Bronchial epithelial cell (primary cell): ENCODE measurements at places on chromosomes 5 and 9. TPM values are rescaled to one million over a fixed set of nuclear protein-coding genes. Genes with fewer than 3 reads are reported as not detected.
A peak's percentile ranks its signal among the peaks of the same experiment; 100 is the strongest.

Gene NEUROG1
- not detected in 2 replicates for total RNA-seq

Gene LCN9
- not detected in 2 replicates for total RNA-seq

Gene CKMT2
- not detected in 2 replicates for total RNA-seq

Gene PCDHA7
- under 0.01 and 0.13 TPM in 2 replicates for total RNA-seq

Gene QRFP
- not detected in 2 replicates for total RNA-seq

Gene PCDHGA8
- total RNA-seq = under 0.01 and 0.51 TPM in 2 replicates

Gene PAPPA
- 0.13 and 1.3 TPM in 2 replicates for total RNA-seq

Gene OTULIN
- total RNA-seq = 19.6 and 36.6 TPM in 2 replicates

Gene PRDM9
- total RNA-seq = under 0.01 TPM in 1 of 2 replicates, not detected in the other

Gene ANKRD34B
- total RNA-seq = not detected in 2 replicates

Gene F2RL1
- 24.1 and 25.5 TPM in 2 replicates for total RNA-seq

DNA sequence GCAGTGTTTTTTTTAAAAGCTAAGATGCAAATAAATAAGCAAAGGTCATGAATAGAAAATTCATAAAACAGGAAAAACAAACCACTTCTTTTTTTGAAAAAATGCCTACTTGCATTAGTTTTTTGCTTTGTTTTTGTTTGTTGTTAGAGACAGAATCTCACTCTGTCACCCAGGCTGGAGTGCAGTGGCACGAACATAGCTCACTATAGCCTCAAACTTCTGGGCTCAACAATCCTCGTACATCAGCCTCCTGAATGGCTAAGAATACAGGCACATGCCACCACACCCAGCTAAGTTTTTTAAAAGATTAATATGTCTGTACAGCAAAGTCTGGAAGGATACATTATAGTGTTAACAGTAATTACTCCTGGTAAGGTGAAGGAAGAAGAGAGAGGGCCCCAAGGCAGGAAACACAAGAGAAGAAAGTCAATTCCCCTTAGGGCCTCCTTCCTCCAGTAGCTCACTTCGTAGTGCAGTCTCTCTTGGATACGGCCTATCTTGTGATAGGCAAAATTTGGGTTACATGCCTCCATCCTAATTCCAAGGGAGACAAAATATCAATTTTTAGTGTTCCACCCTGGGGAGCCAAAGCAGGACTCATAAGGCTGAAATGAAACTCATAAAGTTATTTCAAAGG, 15.3 kb downstream of the FAM169A start:
- DNase-seq = no peak

- DNase-seq = no peak
Observed at GRCh38 chr5:109719978-109720377, 30.3 kb downstream of the MAN2A1 start.

- no peak for DNase-seq
Observed at GRCh38 chr5:58759745-58760144, 176.9 kb downstream of the RAB3C start.

- peak; percentile 32 for DNase-seq
Observed at GRCh38 chr9:114072184-114073140, 5.6 kb downstream of the AMBP start.

GRCh38 chr9:119441832-119442231, 72.6 kb upstream of the BRINP1 start:
- no peak for DNase-seq

- DNase-seq = no peak
Observed at GRCh38 chr9:24073007-24073592, 247.1 kb upstream of the ELAVL2 start.

DNA sequence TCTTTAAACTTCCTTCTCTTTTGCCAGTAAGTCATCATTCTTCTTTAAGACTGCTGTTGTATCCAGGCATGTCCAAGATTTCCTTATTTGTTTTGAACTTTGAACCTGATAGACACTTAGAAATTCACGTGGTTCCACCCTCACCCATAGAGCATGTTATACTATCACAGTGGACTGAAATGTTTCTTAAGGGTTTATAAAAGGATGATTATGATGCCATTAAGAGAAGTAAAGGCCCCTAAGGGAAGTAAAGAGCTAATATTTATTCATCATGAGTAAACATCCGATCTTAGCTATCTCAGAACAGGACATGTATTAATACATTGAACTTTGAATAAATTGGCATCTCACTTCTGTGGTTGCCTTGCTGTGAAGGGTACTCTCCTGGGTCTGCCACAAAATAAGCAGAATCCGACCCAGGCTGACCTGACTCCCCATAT, 49.8 kb downstream of the PRKACG start:
- peak; percentile 10 for DNase-seq

- DNase-seq = no peak
Observed at GRCh38 chr9:134735441-134736175, 94.0 kb downstream of the COL5A1 start.

GRCh38 chr5:178441486-178442270, 148.5 kb downstream of the COL23A1 start:
- no peak for DNase-seq

DNA sequence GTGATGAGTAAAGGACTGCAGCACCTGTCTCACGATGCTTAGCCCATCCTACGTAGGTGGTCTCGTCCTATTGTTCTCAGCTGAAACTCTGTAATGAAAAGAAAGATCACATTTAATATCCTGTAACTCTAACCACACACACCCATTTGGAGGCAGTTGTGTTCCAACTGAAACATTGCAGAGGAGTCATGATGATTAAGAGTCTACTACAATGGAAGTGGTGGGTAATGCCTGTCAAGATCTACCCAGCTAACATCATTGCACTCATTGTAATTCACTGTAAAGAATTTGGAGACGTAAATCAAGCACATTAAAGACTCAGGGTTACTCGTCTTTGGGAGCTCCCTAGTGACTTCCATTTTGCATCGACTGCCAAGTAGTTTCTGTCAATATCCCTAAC, 106.0 kb upstream of the PTPN3 start:
- no peak for DNase-seq

GRCh38 chr5:147522435-147522834, 12.6 kb upstream of the DPYSL3 start:
- peak; percentile 91 for DNase-seq

GRCh38 chr5:135008981-135009735, 24.9 kb downstream of the PITX1 start:
- no peak for DNase-seq

GRCh38 chr5:14495301-14495700, 86.3 kb upstream of the OTULINL start:
- no peak for DNase-seq

DNA sequence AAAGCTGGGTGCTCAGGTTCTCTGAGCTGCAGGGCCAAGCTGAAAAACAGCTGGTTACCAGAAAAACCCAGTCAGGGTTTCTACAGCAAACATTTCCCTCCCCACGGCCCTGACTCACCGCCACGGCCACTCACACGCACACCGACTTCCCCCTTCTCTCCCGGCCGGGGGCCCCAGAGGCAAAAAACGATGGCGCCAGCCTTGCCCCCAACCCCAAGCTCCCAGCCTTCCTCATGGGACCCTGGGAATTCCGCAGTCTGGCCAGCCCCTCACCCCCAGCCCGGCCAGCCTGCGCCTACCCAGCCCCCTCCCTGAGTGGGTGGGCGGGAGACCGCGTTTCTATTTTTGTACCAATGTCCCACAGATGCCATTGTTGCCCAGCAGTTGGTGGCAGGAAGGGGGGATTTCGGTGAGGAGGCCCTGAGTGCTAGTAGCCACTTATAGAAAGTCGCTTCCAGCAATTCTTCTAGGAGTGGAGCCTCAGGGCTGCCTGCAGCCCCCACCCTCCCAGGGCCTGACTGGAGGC, 18.4 kb downstream of the ENG start:
- DNase-seq = no peak

DNA sequence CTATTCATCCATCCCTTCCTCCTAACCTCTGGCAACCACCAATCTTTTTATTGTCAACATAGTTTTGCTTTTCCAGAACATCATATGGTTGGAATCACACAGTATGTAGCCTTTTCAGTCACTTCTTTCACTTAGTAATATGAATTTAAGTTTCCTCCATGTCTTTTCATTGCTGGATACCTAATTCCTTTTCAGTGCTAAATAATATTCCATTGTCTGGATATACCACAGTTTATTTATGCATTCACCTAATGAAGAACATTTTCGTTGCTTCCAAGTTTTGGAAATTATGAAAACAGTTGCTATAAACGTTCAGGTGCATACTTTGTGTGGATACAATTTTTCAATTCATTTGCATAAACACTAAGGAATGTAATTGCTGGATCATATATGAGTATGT, 70.7 kb upstream of the FNIP1 start:
- DNase-seq = no peak

GRCh38 chr5:127772531-127772930, 69.3 kb downstream of the CCDC192 start:
- no peak for DNase-seq

- no peak for DNase-seq
Observed at GRCh38 chr9:71767163-71767775, 1.0 kb downstream of the CEMIP2 start.

DNA sequence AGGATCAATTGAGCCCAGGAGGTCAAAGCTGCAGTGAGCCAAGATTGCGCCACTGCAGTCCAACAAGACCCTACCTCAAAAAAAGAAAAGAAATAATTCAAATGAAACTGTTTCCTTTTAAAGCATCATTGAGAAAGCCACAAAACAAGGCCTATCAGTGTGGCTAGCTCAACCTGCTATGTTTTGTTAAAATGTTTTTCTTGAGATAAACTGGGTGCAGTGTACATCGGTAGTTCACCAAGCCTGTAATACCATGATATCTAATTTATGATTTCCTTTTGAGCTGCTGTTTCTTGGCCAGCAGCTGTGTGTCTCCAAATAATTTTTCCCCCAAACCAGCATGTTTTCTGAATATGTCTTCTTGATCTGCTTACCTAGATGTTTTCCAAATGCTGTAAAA, 97.3 kb upstream of the GOLGA1 start:
- DNase-seq = no peak

DNA sequence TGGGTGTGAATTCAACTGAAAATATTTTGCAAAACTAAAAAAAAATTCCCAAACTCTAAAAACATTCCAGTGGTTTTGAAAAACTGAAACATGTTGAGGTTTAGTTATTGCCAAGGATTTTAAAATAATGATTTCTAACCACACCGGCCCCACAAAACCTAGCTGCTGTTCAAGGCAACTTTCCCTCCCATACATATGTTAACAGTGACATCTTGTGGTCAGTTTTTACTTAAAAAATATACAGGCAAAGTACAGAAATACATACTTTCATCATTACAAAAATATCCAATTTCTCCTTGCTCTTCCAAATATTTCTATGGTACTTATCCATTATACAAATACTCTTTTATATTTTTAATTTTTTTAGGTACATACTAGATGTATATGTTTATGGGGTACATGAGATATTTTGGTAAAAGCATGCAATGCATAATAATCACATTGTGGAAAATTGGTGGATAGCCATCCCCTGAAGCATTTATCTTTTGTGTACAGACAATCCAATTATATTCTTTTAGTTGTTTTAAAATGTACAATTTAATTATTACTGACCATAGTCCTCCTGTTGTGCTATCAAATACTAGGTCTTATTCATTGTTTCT, 34.4 kb upstream of the MRPS30 start:
- peak; percentile 50 for DNase-seq

DNA sequence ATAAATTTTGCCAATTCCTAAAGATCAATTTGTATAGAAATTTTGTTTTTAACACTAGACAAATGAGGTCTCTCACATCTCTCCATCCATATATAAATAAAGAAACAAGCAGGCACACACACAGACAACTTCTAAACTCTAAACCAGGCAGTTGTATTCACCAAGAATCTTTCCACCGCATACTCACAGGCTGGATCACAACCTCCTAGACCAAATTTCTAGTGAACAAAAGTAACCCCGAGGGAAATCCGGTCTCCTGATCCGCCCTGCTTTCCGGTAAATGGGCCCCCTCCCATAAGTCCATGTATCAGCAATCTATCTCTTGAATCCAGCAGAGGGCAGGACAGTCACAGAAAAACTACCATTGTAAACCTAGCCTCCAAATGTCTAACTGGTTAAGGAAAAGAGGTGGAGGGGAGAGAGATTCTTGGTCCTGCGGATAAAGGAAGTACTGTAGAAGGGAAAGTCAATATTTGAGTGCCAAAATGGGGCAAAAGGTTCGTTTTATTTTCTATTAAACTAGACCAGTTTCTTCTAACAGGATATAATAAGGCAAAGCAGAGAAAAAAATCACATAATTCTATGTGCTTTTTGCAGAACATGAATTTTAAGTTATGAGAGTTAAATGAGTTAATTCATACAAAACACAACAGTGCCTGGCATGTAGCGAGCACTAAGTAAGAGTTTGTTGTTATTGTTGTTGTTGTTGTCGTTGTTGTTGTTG, 4.8 kb upstream of the SMU1 start:
- DNase-seq = peak; percentile 87

DNA sequence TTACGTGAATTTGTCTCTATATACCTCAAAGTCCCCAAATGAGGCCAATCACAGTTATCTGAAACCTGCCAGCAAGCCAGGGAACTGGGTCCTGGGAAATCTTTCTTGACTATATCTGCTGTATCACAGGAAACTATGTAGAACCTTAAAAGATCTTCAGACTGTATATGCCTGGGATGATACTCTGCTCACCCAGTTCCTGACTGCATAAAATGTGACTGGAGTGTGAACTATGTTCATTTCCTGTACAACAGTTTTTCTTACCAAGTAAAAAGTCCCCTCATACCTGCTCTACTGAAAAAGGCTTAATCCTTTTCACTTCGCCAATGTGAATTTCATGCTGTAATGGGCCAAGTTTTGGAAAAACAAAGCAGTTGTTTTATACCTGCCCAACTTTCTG, 162.9 kb downstream of the ELAVL2 start:
- DNase-seq = no peak

GRCh38 chr5:101435768-101436167, 532.7 kb upstream of the ST8SIA4 start:
- no peak for DNase-seq

GRCh38 chr5:66281294-66281693, 137.2 kb downstream of the SREK1 start:
- DNase-seq = no peak

- DNase-seq = no peak
Observed at GRCh38 chr5:81779125-81779915, 28.4 kb upstream of the SSBP2 start.

GRCh38 chr5:67807439-67807888, 408.1 kb upstream of the PIK3R1 start:
- no peak for DNase-seq

GRCh38 chr9:133735931-133736330, 2.2 kb downstream of the SARDH start:
- DNase-seq = no peak

DNA sequence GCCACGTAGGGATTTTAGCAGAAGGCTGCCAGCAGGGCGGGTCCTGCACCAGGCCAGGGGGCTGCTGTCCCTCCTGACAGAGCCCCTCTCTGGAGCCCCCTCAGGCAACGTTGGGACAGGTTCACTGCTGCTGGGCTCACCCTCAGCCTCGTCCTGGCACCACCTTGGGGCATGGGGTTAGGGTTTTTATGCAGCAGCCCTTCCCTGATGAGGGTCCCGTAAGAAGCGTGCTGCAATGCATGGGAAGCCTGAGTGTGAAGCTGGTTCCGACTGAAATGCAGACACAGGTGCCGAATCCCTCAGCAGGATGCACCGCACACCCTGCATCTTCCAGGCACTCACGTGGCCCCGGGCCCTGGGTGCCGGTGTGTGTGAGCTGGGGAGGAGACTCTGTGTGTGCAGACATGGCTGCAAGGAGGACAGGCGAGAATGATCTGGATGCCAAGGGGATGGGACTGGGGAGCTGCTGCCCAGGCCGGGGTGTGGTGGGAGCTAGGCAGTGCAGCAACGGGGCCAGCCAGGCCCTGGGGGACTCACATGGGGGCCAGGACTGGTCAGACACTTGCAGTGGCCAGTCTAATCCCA, 27.1 kb downstream of the ZDHHC11B start:
- DNase-seq = no peak
